ENCODE measurements at places on chromosomes 11 and 22.

DNA sequence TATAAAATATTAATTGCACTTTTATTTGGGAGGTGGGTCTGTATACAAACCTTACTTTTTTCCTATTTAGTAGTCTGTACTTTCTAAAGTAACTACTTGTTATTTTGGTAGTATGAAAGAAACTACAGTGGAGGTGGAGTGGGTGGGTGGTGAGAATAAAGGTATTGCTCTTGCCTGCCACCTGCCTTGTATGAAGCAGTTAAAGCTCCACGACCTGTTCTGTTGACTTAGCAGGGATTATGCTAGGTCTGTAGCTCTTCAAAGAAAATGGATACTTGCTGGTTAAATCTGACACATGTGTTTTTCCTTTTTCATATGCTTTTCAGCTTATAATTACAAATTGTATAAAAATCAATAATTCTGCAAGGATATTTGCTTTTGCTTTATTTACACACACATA is 111.9 kb downstream of the EHF start:
- DNase-seq = no peak

GRCh38 chr11:45930031-45930794 is 7.8 kb downstream of the LARGE2 start:
- DNase-seq = peak; percentile 31

GRCh38 chr11:44555031-44555800 is 10.2 kb upstream of the CD82 start:
- DNase-seq = no peak

GRCh38 chr11:69842746-69843528 is 23.7 kb upstream of the FGF3 start:
- no peak for DNase-seq

- no peak for DNase-seq
These were observed 1.3 kb upstream of the KDM2A start for GRCh38 chr11:67117672-67118180.

DNA sequence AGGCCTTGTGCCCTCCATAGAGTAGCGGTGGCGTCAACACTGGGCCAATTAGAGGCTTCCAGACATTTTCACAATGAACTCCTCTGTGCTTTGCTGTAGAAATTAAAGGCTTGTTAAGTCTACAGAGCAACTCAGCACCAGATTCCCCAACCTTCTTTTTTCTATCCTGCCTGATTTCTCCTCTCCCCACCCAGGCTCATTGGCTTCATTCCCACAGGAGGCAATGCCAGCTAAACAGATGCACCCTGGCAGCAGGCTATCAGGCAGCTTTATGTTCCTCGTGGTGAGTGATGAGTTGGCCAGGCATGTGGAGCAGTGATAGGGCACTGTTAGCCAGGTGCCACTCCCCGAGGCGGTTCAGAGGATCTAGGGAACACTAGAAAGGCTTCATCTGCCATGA is 4.8 kb downstream of the DIXDC1 start:
- no peak for DNase-seq

GRCh38 chr11:69463181-69463994 is 18.1 kb upstream of the LINC01488 start:
- no peak for DNase-seq

DNA sequence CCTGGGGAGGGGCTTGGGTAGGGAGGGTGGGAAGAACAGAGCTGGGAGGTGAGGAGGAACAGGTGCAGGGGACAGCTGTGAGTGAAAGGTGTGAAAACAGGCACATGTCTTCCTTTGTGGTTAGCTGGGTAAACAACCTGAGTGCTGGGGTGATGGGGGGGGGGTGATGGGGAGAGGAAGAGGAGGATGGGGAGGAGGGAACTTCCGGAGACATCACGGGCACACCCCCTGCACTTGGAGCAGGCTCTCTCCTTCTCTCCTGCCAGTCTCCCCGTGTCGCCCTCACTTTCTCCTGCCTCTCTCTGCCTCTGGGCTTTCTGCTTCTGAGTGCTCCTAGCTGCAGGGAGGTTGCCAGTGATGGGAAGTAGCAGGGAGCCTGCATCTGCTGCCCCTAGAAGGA is 8.8 kb downstream of the CXCR5 start:
- DNase-seq = peak; percentile 71

DNA sequence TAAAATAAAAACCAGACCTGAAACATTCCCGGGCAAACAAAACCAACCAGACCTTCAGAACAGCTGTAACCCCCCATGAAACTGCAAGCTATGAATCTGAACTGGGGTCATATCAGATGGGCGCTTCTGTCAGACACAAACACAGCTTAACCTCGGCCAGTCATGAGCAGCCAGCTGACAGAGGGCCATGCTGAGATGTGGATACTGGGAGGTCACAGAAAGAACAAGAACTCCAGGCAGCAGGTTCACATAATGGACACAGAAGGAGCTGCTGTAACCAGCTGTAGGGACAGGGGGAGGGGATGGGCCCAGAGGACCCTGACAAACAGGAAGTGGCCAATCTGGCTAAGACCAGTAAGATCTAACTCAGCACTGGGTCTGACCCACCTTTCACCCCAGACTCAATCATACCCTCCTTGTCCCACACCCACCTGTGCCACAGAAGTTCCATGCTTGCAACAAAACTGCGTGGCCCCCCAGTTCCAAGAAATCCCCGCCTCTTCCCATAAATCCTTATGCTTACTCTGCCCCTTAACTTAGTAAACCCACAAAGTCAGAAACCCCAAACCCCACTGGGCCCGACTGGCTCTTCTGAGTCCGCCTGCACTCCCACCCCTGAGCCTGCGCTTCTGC is 4.0 kb downstream of the APOL4 start:
- no peak for DNase-seq

DNA sequence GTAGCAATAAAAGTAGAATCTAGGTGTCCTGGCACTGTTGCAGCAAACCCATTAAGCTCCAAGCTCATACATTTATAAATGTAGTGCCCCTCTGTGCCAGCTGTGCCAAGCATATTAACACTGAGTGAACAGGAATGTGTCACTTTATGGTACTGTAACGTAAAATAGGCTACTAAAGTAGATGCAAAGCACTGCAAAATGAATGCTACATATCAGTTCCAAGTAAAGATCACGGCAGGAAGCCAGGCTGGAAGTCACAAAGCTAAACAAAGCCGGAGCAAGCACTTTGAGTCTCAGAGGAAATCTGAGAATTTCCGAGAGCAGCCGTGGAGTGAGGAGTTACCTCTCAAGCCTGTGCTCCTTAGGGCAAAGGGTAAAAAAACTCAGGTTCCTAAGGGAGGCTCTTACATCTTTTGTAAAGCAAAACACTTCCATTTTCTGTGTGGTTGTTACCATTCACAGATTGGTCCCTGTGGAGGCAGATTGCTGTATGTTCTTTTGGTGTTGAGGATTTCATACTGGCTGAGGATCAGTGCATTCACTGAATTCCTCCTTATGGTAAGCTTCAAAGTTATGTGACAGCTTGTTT is 85.7 kb downstream of the WNT11 start:
- DNase-seq = no peak

GRCh38 chr11:43517518-43517917 is 158.8 kb downstream of the TTC17 start:
- no peak for DNase-seq

GRCh38 chr11:57596266-57596885 is 1.1 kb upstream of the SERPING1 start:
- no peak for DNase-seq

DNA sequence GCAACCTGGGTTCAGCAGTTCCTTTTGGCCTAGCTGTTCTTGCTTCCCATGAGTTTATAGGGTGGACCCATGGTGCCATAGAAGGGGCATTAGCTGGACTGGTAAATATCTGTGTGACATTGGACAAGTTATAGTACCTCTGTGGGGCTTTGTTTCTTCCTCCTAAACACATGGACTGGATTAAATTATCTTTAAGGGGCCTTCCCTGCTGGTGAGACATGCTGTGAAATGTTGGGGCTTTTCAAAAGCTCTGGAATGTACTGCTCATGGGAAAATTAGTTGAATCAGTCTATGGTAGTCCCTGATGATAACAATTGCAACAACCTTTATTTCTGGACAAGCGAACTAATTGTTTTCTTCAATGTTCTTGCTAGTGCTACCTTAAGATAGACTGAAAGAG is 276.2 kb downstream of the BLID start:
- DNase-seq = no peak

DNA sequence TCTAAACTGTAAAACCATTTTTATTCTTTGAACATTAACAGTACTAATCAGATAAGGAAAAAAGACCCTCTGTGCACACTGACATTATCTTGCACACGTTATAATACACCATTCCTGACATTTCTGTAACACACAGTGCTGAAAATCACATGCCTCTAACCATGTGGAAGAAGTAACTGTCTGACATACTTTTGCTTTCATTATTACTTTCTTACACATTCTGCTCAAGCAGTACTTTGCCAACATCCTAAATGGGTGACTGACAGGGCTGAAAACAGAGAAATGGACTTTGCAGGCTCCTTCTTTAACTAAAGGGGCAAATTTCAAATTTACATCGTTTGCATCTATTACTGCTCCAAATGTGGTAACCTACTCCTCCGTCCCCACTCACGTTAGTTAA is 22.8 kb upstream of the TP53AIP1 start:
- DNase-seq = no peak

DNA sequence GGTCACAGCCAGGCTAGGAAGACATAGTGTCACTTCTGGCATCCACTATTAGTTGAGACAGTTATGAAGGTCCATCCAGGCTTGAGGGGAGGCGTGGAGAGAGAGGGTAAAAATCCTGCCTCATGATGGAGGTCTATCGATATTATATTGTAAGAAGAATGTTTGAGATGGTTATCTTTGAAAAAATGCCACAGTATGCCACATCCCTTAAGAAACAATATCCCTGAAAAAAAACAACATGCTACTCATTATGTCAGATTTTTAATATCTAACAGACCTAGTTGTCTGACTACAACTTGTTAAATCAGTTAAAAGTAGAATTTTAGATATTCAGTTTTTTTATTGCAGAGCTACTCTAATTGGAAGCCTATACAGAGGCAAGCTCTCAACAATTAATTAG is 121.7 kb upstream of the SLC5A12 start:
- no peak for DNase-seq

- no peak for DNase-seq
These were observed 101.1 kb upstream of the SPON1 start for GRCh38 chr11:13861411-13861810.

DNA sequence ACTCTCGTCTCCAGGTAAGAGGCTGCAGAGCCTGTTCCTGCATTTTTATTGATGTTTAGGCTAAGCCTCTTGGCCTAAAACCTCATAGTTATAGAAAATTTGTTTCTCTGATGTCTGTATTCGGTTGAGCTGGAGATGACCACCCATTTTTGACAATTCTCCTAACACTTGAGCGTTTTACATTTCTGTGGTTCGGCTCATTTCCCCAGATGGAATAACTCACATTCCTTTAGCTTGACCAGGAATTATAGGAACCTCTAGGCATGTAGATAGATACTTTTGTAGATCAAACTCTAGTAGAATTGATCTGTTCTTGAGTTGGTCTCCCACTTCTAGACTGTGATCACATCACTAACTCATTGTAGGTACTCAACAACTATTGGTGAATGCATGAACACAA is 172.6 kb upstream of the CADM1 start:
- DNase-seq = no peak

GRCh38 chr22:50011447-50012210 is 936 bp downstream of the IL17REL start:
- DNase-seq = no peak

DNA sequence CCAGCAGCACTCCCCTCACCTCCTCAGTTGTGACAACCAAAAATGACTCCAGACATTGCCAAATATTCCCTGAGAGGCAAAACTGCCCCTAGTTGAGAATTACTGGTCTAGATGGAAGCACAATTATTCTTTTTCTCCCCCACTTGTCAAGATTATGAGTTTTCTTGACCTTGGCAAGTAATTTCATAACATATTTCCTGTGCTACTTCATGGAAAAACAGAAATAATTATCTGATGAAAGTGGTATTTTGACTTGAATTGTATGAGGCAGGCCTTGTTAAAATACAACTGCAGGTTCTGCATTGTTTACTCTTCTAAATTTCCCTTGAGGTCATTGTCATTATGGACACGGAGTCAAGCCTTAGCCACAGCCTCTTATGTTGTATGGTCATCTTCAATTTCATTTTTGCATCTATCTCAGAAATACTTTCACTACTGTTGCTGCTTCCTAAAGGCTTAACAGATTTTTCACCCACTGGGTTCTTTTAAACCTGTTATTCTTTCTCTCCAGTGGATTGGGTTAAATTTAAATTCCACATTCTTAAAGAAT is 32.2 kb upstream of the LDLRAD3 start:
- DNase-seq = no peak

- no peak for DNase-seq
These were observed 162.5 kb downstream of the ETS1 start for GRCh38 chr11:128424851-128425285.

DNA sequence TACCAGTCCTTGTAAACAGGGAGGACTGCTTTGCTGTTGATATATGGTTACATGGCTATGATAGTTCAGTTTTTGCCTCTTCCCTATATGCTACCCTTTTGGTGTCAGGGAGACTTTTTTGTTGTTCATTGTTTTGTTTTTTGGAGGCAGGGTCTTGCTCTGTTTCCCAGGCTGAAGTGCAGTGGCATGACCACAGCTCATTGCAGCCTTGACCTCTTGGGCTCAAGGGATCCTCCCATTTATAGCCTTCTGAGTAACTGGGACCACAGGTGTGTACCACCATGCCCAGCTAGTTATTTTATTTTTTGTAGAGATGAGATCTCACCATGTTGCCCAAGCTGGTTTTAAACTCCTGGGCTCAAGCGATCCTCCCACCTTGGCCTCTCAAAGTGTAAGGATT is 38.6 kb upstream of the SPTBN2 start:
- no peak for DNase-seq

DNA sequence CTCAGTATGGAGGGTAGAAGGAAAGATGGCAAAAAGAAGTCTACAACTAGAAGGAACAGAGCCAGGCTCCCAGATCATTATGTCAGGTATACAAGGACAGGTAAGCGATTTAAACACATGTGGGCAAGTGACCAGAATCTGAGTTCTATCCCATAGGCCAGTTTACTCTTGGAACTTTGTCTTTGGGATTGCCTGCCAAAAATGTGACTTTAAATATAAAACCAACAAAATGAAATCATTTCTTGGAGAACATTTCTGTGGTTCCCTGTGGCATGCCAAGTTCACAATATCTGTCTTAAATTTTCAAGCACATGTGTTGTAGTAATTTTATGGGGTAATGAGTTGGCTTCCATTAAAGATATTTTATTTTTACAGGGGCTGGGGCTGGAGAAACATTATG is 141.0 kb downstream of the SLC17A6 start:
- no peak for DNase-seq

- no peak for DNase-seq
These were observed 4.0 kb downstream of the MYO18B start for GRCh38 chr22:25746012-25746373.

All from NCI-H1417 treated with DMSO at 0.1 percent for 48 hours (cell line).